Activated CD8-positive, alpha-beta memory T cell treated with anti-CD3 and anti-CD28 coated beads for 1 hour (primary cell): ENCODE measurements at places on chromosomes 5 and 9.

GRCh38 chr9:137478962-137479861 lies 20.1 kb upstream of the NSMF start:
- DNase-seq = no peak

DNA sequence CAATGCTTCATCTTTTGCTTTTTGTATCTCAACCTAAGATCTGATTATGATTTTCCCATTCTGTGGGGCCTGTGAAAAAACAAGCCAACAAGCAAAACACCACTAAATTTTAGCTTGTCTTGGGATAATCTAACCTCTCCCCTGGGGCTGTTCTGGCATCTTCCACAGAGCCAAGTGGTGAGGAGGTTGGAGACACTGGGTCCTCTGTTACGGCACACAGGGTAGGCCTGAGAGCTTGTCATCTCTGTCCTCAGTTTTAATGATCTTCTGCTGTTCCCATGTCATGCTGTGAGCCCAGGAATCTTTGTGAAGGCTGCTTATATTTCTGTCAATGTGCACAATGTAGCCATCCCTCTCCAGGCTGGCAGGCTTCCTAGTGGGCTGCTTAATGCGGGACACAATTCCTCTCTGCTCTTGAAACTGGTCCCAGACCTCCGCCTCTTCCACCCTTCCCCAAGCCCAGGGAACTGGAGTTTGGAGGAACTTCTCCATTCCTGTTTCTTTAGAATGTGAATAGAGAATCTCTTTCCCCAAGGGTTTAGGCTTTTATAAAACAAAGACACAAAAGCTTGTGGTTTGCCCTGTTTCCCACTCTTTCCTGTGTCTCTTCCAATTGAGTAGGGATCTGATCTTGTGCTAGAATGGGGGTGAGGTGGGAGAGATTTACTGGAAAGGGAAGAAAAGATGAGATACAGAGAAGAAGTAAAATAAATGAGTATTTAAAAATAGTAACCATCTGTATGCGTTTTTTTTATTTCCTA lies 30.9 kb upstream of the SEMA6A start:
- DNase-seq = no peak

GRCh38 chr9:126432659-126433058 lies 106.0 kb downstream of the MVB12B start:
- DNase-seq = no peak

GRCh38 chr5:102627315-102627714 lies 127.8 kb upstream of the PAM start:
- no peak for DNase-seq
